Naive thymus-derived CD4-positive, alpha-beta T cell (primary cell): ENCODE measurements at places on chromosomes 7 and 10. TPM values are rescaled to one million over a fixed set of nuclear protein-coding genes. Genes with fewer than 3 reads are reported as not detected.

DNA sequence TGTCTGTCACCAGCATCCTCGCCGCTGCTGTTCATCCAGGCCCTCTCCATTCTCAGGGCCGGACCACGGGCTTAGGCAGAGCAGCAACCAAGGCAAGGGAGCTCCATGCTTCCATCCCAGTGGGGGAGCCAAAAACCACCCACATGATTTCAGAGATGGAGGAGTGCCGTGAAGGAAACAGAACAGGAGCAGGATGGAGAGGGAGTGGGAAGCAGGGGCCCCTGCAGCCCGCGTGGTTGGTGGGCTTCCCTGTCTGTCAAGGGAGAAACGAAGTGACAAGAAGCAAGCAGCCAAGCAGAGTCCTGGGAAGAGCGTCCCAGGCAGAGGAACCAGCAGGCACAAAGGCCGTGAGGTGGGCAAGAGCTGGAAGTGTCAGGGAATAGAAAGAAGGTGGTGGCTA lies 95.7 kb downstream of the SLIT1 start:
- H3K4me3 ChIP-seq = no peak overlapping the region
- no peak for DNase-seq
- H3K36me3 ChIP-seq = no peaks in the 10 kb centered on the region
- no peaks in the 10 kb centered on the region for H3K4me1 ChIP-seq
- no peaks in the 10 kb centered on the region for H3K27me3 ChIP-seq

- no peaks in the 10 kb centered on the region for H3K36me3 ChIP-seq
- no peaks in the 10 kb centered on the region for H3K27me3 ChIP-seq
- no peaks in the 10 kb centered on the region for H3K4me1 ChIP-seq
- DNase-seq = no peak
- no peak overlapping the region for H3K4me3 ChIP-seq
Measured at GRCh38 chr7:139494835-139495579, 11.5 kb upstream of the KLRG2 start.

DNA sequence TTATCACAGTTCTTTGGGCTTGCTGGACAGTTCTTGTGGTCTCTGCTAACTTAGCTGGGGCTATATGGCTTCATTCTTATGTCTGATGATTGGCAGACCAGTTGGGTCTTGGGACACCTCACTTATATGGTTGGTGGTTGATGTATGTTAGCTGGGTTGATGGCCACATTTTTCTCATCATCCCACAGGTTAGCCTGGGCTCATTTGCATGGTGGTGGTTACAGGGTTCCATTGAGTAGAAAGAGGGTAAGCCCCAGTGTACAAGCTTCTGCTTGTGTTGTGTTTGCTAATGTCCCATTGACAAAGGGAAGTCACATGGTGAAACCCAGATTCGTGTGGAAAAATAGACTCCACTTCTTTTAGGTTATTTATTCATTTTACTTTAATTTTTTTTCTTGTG lies 40.6 kb downstream of the TMEM60 start:
- DNase-seq = no peak
- peaks cover 9% of the 10 kb centered on the region for H3K4me1 ChIP-seq
- no peaks in the 10 kb centered on the region for H3K27me3 ChIP-seq

DNA sequence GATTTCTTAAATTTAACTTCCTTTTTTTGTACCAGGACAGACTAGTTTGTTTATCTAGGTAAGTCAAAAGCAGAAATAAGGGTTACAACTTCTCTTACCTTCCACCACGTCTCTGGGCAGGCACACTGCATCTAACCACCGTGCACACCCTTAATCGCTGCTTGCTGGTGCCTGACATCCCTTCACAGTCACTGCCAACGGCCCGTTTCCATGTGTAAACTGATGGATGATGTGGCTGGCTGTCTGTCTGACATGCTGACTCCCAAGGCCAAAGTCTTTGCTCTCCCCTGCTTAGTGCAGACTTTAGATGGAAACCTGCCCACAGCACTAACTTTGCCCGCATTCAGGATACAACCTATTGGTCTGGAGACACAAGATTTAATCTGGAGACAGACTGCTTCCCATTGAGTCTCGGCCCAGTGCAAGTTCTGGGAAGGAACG lies 1.1 kb downstream of the TMEM273 start:
- H3K27me3 ChIP-seq = no peaks in the 10 kb centered on the region
- no peak for DNase-seq
- peaks cover 12% of the 10 kb centered on the region for H3K4me1 ChIP-seq
- H3K4me3 ChIP-seq = no peak overlapping the region
- H3K36me3 ChIP-seq = no peaks in the 10 kb centered on the region

Gene ZDHHC16
- 38.8 and 44.1 TPM in 2 replicates for total RNA-seq

Gene SPDYE16
- total RNA-seq = 0.49 TPM
